ENCODE measurements at places on chromosomes 4 and X.
A peak's percentile ranks its signal among the peaks of the same experiment; 100 is the strongest.

GRCh38 chrX:1483843-1484637, 31.3 kb upstream of the ASMTL start:
- DNase-seq, result no peak

- DNase-seq, result no peak
Measured at GRCh38 chr4:48623182-48623780, 133.2 kb downstream of the ZAR1 start.

GRCh38 chr4:29307256-29307655, 1412.9 kb upstream of the PCDH7 start:
- DNase-seq, result no peak

- DNase-seq, result no peak
Measured at GRCh38 chrX:20461576-20461975, 194.9 kb upstream of the RPS6KA3 start.

- no peak for DNase-seq
Measured at GRCh38 chrX:150644422-150644821, 48.8 kb upstream of the MTMR1 start.

DNA sequence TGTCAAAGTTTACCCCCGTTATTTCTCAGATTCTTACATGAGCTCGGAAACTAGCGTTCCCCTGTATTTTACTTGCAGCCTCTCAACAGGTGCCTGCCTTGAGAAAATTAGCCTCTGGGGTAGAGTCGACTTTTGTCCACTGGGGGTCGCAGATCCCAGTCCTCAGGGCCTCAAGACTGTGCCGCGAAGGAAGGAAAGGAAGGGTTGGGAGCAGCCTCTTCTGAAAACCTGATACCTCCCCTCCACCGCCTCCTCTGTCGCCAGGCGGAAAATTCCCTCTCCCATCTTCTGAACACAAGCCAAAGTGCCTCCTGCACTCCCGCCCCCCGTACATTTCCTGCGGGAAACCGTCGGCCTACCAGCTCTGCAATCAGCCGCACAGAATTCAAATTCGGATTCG, 44.4 kb upstream of the TMSB15B start:
- DNase-seq, result peak; percentile 39

DNA sequence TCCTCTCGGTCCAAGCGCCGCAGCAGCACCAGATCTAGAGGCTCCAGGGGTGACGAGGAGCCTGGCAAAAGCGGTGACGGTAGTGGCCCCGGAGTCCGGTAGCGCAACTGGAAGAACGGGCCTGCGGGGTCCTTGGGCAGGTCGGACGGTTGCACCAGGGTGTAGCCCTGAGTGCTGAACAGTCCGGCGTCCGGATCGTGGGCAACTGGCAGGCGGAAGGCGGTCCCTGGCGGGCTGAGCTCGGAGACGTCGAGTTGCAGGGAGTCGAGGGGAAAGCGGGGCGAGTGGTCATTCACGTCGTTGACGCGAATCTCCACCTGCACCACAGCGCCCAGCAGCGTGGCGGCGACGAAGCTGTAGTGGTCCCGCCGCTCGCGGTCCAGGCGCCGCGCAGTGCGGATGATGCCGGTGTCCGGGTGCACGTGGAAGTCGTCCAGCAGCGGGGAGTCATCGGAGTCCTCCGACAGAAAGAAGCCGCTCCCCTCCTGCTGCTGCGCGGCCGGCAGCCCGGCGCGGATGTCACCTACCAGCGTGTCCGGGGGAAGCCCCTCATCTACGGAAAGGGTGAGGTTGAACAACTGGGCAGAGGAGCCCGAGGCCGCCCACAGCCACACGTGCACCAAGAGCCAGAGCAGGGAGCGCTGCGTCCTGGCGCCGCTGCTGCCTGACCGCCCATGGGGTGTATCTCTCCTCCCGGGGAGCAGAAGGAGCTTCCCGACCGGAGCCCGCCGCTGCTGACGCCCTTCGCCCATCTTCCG, 837 bp downstream of the DCHS2 start:
- DNase-seq, result no peak

- no peak for DNase-seq
Measured at GRCh38 chr4:169902658-169903345, 123.4 kb downstream of the MFAP3L start.

DNA sequence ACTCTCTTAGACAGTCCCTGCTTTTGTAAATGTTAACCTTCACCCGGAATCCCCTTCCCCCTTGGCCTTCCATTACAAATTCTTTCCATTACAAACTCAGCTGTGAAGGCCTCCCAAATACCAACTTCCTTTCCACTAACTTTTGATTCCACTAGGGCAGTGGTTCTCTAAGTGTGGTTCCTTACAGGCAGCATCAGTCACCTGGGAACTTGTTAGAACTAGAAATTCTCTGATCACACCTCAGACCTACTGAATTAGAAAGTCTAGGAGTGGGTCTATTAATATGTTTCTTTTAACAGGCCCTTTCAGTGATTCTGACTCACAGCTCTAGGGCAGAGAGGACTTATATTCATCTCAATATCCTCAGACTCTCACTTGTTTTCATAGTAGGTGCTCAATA, 19.0 kb upstream of the MRPL1 start:
- no peak for DNase-seq

DNA sequence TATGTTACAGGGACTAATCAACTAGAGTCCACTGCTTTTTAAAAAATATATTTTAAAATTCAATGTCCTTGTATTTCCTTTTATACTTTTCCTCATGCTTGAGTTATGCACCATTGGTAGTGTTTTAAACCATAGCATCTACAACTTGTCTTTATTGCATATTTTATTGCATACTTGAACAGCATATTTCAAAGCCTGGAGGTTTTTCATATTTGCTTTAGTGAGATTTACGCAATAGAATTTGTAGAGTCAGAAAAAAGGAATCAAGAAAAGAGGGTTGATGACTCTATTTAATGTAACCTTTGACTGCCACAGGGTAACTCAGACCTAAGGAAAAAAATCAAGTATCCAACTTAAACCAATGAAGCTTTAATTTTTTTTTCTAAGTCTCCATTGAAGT, 1165.7 kb upstream of the IGFBP7 start:
- DNase-seq, result no peak

DNA sequence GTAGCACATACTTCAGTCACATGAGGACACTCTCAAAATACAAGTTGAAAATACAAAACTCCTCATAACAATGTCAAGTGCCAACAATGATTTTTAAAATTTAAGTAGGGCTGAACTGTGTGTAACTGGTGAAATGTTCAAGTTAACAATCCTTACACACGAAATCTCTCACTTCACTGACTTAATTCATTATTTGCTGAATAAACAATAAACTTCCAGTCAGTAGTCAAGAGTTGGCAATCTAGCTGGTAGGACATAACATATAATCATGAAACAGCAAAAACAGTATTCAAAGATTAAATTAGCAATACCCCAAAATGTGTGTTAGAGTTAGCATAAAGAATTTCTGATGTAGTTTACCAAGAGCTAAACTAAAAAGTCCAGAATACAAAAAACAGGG, 1.9 kb upstream of the RAB33B start:
- no peak for DNase-seq

DNA sequence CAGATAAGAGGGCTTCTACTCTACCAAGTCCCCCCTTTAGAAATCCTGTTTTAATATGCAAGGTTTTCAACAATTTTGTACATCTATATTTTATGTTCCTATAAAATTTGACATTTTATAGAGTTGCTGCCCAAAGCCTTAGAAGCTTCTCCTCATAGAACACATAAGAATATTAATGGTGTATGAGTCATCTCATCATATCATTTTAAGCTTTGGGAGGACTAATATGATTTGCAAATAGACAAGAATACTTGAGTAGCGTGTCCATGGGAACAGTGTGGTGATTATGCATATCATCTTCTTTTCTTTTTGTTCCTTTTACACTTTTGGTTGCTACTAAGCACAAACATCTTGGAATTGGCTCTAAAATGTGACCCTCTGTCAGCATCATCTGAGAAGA, 56.7 kb upstream of the HUWE1 start:
- DNase-seq, result no peak

GRCh38 chrX:133090236-133090809, 6.6 kb downstream of the USP26 start:
- no peak for DNase-seq
